ENCODE measurements at places on chromosomes 1 and 21. TPM values are rescaled to one million over a fixed set of nuclear protein-coding genes. Genes with fewer than 3 reads are reported as not detected.

LCK gene
- 4.3 TPM for total RNA-seq

CFAP74 gene
- not detected for total RNA-seq

CDK18 gene
- 16.4 TPM for total RNA-seq

PCNX2 gene
- 17.3 TPM for total RNA-seq

DNA sequence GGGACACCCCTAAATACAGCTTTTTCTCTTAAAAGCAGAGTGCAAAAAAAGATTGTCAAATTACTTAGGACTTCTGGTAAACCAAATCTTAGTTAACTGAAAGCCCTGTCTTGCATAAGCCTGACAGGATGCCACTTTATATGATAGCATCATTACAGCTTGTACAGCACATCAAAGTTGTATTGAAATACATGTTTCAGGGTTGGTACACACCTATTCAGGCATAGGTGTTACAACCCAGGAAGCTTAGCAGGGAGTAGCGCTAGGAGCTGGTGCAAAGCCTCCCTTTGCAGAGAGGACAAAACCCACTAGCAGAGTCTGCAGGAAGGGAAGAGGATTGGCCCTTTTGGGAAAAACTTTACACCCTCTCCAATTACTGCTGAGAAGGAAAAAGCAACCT, 258.9 kb upstream of the SGIP1 start:
- DNase-seq: no peak

All from PC-3 (cell line).